Caudate nucleus (tissue), 63 donors: ENCODE measurements at places on chromosomes 3 and 15.

DNA sequence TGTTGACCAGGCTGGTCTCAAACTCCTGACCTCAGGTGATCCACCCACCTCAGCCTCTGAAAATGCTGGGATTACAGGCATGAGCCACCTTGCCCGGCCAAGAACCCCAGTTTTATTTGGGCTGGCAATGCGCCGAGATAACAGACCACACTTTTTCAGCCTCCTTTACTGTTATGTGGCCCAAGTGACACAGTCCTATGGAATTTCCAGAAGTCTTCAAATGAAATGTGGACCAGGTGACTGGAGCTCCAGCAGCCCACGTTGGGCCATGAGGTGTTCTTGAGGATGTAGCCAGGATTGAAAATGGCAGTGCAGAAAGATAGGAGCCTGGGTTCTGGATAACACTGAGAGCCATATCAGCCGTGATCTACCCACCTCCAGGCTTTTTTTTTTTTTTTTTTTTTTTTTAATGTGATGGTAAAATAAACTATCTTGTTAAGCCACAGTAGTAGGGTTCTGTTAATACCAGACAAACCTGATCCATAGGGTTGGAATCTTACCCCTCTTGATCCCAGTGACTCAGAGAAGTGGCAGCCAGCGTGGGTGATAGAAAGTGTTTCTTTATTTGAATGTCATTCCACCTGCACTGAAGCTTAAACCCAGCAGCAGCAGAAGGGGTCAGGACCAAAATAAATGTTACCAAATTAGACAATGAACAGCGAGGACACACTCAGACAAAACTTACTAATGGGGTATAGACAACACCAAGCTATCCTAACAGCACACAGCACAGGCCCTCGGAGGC is 55.6 kb downstream of the LHFPL4 start:
- DNase-seq: peak; percentile 34

DNA sequence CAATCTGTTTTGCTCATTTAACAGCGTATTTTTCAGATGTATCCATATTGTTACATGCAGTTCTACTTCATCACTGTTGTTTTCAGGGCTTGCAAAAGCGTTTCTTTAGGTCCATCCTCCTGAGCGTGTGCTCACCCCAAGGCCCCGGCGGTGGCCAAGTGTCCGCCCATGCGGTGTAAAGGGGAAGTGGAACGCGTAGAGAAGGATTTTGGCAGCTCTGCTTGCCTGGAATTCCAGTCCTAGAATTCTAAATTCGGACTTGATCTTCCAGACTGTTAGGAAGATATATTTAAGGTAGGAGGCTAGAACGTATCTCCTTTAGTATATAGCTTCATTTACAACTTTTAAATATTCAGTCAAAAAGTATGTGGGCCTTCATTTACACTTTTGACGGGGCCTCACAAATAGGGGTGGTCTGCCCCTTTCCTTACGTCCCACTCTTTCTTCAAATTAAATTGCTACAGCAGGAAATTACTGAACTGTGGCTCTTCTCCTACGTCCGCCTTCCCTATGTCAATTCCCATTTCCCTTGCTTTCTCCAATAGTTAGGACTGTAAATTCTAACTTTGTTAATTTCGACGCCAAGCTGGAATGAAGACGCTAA is 609 bp upstream of the TBC1D23 start:
- DNase-seq: no peak

DNA sequence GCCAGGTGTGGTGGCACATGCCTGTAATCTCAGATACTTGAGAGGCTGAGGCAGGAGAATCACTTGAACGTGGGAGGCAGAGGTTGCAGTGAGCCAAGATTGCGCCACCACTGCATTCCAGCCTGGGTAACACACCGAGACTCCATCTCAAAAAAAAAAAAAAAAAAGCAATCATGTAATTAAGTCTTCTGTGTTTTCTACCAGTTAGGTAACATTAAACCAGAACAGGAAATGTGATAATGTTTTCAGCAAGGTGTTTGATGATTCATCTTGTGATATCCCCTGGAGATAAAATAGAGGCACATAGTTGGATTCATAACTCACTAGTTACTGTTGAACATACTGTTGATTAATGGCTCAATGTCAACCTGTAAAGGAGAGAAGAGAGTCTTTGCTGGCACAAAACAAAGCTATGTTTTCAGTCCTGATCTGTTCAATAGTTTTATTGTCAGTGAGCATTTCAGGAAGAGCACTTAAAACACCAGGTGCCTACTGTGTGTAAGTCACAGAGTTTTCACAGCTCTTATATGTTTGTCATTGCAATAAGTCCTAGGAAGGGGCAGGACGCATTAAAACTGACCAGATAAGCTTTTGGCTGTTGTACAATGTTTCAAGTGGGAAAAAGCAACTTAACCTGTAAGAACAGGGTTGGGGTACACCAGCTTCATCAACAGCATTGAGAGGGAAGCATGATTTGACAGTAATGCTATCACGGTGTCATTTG is 19.5 kb downstream of the DNAJB11 start:
- no peak for DNase-seq

GRCh38 chr3:7692866-7693265 is 808.8 kb upstream of the LMCD1 start:
- no peak for DNase-seq

- DNase-seq: no peak
These were observed 29.5 kb downstream of the CLEC3B start for GRCh38 chr3:45055411-45056143.

DNA sequence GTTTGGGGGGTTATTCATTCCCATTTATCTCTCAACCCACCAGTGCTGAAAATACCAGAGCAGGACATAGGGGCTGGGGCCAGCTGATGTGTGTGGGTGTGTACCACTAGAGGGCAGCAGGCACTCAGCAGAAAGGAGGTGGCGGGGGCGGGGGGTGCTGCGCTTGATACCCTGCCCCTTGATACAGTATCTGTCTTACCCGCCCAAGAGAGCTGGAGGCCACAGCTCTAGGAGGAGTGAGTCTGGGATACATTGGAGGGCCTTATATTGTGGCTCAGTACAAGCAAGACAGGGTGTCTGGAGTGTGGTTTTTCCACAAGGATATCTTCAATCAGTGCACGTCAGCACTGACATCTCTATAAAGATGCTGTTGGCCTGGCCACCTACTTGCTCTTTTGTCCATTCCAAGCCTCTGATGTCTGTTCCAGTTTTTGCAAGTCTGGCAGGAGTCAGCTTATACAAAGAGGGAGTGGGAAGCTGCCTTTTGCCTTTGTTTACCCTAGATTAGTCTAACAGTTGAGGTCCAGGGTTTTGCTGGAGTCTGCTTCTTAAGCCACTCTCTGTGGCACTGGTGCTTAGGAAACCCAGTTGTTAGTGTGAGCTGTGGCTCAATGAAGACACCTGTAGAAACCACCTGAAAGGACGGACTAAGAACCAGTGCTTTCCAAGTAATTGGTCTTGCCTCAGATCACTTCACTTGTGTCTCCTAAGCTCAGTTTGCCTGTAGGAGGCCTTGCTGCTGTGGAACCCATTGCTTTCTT is 1.5 kb upstream of the RBM15B start:
- DNase-seq: no peak

DNA sequence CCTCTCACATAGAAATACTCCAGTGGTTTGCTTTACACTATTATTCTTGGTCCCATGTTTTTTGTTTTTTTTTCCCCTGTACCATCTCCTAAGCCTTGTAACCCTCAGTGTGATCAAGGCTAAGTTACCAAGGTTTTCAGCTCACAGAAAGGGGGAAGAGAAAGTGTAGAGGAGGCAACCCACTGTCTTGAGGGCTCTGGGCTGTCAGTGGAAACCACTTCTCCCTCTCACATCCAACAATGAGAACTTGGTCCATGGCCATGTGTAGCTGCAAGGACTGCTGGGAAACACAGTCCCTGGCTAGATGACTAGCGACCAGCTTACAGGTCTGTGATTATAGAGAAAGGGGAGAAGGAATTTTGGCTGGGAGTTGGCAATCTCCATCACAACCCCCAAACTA is 30.3 kb downstream of the GPD1L start:
- no peak for DNase-seq

- no peak for DNase-seq
These were observed 48.7 kb upstream of the MDFIC2 start for GRCh38 chr3:70360979-70361760.

DNA sequence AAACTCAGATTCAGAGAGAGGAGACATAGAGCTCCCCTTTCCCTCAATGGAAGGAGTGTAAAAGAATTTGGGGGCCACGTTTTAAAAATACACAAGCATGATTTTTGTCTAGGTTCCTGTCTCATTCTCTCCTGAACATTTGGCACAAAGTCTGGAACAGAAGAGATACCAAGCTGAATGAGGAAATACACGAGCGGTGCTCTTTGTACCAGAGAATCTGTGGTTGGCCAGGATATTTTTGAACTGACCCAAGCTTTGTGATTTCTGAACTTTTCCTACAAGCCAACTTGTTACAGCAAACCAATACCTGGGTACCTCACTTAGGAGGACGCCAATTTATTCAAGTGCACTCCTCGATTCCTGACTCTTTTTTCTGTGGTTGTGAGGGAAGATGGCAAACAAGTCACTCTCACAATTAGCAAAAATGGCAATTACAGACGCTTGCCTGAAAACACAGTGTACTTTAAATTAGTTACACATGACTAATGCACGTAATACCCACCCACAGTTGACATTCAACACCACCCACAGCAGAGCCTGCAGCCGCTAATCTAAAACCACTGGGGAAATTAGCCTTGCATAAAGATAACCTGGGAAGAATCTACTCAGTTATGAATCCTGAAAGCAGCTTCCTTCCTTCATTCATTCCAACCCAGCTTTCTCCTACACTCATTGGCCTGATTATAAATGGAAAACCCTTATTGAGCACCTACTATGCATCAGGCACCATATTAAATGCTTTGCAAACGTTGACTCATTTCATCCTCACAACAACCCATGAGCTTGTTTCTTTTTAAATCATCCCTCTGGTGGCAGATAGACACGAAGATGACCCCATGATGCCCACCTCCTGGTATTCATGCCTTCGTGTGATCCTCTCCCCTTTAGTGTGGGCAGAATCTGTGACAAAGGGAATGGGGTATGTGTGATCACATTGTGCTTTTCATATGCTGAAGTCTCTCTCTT is 293.5 kb downstream of the KBTBD8 start:
- DNase-seq: no peak

DNA sequence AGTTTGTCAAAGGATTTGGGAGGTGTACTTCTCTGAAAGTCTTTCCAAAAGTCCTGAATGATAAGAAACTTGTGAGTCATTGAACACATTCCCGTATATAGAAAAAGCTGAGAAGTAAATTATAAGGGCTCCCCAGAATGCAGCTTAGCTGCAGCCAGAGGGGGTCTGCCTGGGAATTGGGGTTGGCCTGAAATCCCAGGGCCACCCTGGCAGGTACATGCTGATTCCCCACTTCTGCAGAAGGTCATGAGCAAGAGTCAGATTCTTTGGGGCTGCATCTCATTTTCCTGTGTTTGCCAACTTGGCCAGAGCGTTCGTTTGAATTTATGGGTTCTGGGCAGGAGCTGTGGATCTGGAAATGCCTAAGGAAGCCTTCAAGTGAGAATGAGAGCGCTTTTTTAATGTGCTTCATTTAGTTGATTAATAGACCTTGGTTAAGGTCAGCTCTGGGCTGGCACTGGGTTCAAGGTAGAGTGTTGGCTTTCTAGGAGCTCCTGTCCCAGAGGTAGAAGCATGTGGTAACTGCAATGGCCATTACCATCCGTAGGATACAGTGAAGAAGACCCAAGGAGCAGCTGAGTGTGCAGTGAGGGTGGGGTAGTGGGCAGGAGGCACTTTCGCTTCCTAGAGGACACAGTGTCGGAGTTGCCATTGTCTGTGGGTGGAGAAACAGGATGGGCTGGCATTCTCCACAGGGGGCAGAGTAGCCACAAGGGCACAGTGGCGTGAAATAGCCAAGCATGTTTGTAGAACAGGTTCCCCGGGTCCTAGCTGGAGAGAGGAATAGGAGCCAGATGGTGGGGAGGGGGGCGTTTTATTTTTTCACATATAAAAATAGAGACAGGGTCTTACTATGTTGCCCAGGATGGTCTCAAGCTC is 3.2 kb downstream of the SLC6A6 start:
- DNase-seq: no peak

- DNase-seq: no peak
These were observed 76.2 kb upstream of the OXTR start for GRCh38 chr3:8845641-8846040.

DNA sequence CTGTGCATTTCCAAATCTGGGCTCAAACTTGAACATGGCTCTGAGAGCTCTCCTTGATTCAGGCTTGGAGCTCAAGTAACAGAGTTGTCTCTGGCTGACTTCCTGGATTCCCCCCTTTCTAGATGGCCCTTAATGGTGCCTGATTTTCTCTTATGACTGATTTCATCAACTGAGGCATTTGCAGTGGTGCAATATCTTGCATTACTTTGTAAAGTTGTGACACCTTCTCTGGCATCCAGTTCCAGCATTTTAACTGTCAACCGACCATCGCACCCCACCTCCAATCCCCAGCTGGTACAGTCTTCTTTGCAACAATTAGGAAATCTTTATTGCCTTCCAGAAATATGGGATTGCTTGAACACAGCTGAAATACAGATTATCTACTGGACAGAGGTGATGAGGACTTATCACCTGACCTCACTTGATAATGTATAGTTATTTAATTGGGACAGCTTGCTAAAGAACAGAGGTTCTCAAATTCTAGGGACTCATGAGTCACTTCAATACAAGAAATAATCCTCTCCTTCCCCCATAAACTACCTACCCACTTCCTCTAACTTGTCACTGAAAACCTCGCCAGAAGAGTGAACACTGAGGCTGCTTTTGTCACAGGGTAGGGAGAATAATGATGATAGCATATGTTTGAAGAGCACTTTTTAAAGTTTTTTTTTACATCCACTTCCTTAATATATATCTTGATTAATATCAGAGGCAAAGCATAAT is 41.8 kb downstream of the FILIP1L start:
- DNase-seq: no peak

GRCh38 chr3:4505688-4506558 is 12.8 kb downstream of the ITPR1 start:
- no peak for DNase-seq

DNA sequence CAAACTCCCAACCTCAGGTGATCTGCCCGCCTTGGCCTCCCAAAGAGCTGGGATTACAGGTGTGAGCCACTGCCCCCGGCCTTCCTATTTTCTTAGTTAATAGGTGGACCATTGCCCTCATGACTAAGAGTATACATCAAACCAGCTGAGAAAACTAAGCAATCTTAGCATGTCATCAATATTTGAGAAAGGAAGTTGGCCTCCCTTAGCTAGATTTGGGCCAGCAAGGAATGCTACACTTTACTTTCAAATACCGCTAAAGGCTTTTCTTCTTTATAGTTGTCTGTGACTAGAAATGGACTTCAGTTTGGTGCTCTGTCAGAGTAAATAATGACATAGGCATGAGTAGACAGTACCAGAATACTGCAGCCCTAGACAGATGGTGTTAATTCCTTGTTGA is 199.3 kb downstream of the GAP43 start:
- no peak for DNase-seq

- DNase-seq: no peak
These were observed 93.6 kb upstream of the COL8A1 start for GRCh38 chr3:99544786-99545281.
